GM23338 (cell line): ENCODE measurements at places on chromosomes 7 and 10. TPM values are rescaled to one million over a fixed set of nuclear protein-coding genes. Genes with fewer than 3 reads are reported as not detected.

Gene ENKUR
- total RNA-seq: not detected in 2 replicates

Gene SLC35B4
- 24.6 and 29.7 TPM in 2 replicates for total RNA-seq

Gene CFAP69
- 7.9 and 11.2 TPM in 2 replicates for total RNA-seq

- peaks cover 45% of the 10 kb centered on the region for H3K4me1 ChIP-seq
- no peaks in the 10 kb centered on the region for H3K27me3 ChIP-seq
- no peaks in the 10 kb centered on the region for H3K36me3 ChIP-seq
- H3K27ac ChIP-seq: no peak overlapping the region
- H3K4me3 ChIP-seq: no peak overlapping the region
These were observed 63.8 kb downstream of the CALML3 start for GRCh38 chr10:5588603-5589002.

- H3K4me1 ChIP-seq: no peaks in the 10 kb centered on the region
- H3K36me3 ChIP-seq: no peaks in the 10 kb centered on the region
- H3K4me3 ChIP-seq: no peak overlapping the region
- no peak overlapping the region for H3K27ac ChIP-seq
- H3K27me3 ChIP-seq: no peaks in the 10 kb centered on the region
These were observed 45.9 kb upstream of the TAC1 start for GRCh38 chr7:97685952-97686351.
